ENCODE measurements at places on chromosomes 16 and 17.
A peak's percentile ranks its signal among the peaks of the same experiment; 100 is the strongest.

DNA sequence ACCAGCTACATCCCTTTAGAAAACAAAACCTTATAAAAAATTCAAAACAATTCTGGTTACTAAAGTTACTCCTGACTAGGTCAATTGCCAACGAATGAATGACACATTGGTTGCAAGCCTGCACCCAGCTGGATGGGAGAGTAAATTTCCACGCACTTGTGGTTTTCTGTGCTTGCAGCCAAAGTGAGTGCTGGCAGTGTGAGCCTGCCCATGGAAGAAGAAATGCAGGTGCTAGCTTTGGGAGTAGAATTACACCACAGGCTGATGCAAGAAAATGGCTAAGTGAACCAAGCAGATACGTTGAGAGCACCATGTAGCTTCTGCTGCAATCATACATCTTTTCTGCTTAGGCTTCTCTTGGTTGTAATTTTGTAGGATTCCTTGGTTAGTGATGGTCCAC is 74.6 kb downstream of the SYCE1L start:
- no peak for DNase-seq

DNA sequence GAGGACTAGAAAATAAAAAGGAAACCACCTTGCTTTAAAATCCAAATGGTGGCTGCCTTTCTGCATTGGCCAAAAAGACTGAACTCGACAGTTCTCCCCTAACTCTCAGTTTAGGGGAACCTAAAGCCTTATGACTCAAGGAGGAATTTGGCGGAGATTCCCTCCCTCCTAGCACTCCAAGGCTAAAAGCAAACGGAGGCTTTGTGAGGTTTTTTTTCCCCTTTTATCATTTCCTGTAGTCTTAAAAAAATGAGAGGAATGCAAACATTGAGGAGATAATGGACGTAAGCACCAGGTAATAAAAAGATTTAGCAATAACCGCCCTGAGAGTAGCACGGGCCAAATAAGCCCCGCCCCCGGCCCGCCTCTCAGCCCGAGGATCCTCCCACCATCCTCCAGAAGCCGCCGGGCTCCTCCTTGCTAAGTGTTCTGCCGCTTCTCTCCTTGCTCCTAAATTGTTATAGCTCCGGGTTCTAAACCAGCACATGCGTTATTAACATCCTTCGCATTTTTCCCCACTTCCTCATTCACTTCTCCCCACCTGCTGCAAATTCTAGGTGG is 5.8 kb upstream of the KIFC3 start:
- DNase-seq, result no peak

- no peak for DNase-seq
These were observed 21.3 kb upstream of the SLC35B1 start for GRCh38 chr17:49729069-49729468.

DNA sequence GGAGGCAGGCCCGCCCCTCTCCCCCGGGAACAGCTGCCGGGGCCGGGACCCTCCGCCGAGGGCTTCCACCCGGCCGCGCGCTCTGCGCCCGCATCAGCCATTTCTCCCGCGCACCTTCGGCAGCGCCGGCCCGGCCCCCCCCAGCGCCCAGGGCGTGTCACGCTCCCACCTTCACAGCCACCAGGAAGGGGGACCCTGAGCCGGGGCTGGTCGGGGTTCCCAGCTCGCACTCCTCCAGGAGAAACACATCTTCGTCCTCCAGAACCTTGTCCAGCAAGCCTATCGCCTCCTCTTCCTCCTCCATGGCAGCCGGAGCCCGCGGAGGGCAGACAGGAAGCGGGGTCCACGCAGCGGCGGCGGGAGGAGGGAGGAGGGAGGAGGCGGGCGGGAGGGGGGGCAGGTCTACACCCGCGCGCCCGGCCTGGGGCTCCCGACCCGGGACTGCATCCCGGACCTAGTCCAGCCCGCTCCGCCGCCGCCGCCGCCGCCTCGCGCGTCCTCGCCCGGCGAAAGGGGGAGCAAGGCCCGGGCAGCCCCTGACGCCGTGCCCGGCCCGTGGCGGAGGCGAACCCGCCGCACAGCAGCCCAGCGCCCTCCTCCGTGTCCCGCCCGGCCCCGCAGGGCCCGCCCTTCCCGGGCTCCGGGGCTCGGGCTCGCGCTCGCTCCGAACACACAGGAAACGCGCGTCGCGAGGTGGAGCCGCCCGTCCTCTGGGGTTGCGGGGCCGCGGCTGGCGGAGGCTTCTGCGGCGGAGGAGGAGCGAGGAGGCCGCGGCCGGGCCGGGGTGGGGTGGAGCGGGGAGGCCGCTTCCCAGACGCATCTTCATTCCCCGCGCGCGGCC is 70.8 kb downstream of the ABR start:
- DNase-seq, result peak; percentile 63

GRCh38 chr17:61406537-61406845 is 6.8 kb downstream of the TBX2 start:
- no peak for DNase-seq

DNA sequence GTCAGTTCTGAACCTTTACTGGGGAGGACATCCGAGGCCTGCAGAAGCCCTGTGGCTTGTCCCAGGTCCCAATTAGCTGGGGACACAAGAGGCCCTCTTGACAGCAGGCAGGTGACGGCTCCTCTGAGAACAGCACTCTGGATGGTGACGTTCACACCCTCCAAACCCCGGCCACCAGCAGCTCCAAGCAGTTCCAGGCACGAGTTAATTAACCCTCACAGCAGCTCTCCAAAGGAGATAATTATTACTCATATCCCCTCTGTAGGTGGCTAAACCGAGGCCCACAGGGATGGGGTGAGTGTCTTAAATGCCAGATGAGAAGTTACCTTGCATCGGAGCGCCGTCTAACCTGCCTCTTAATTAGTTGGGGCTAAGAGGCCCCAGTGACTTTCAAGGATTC is 168.9 kb upstream of the CIBAR2 start:
- DNase-seq, result no peak

DNA sequence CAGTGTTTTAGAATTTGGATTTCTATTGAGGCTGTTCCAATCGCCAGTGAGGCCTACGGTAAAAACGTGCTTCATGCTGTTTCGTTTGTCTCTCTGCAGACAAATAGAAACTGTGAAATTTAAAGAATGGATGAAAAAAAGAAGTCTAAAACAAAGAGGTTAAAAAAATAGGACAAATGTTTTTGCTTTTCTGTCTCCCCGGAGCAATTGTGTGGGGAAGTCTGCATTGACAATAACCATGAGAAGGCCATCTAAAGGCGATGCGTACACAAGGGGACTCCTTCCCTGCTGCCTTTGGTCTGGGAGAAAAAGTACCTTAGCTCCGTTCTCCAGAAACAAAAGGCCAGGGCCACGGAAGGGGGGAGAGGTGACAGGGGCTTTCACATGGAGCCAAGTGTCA is 4.6 kb upstream of the ZFHX3 start:
- DNase-seq, result no peak

GRCh38 chr16:16861546-16861945 is 482.6 kb downstream of the NPIPA7 start:
- peak; percentile 25 for DNase-seq

- no peak for DNase-seq
These were observed 79.1 kb downstream of the KSR1 start for GRCh38 chr17:27535178-27535928.

GRCh38 chr17:41163828-41164227 is 3.3 kb upstream of the KRTAP4-4 start:
- no peak for DNase-seq

- no peak for DNase-seq
These were observed 48.2 kb downstream of the IL21R start for GRCh38 chr16:27450196-27450549.

DNA sequence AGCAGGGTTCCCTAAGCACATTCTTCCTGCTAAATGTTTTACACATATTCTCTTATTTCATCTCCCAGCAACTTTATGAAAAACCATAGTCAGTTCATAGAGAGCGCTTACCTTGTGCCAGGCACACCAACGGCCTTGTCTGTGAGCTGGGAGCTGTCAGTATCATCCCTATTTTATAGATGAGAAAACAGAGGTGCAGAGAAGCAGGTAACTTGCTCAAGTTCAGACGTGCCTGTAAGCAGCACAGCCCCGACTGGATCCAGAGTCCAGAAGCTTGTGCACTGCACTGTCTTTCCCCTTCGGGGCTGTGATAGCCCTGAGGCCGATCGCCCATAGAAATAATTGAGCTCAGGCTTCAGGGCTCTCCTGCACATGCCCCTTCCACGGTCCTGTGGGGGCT is 6.2 kb downstream of the AQP8 start:
- DNase-seq, result no peak

DNA sequence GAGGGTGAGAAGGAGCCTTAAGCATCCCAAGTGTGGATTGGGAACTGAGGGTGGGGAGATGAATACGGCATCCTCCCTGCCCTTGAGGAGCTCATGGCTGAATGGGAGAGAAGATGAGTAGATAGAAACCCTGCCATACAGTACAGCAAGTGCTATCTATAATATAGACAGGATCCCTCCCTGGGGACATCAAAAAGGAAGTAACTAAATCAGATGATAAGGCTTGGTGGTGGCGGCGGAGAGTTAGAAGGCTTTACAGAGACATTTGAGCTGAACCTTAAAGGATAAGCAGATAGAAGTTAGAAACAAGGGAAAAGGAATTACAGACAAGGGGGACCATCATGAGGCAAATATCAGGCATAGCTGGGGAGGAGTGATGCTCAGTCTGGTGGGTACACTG is 67.5 kb upstream of the TMEM132E start:
- no peak for DNase-seq

DNA sequence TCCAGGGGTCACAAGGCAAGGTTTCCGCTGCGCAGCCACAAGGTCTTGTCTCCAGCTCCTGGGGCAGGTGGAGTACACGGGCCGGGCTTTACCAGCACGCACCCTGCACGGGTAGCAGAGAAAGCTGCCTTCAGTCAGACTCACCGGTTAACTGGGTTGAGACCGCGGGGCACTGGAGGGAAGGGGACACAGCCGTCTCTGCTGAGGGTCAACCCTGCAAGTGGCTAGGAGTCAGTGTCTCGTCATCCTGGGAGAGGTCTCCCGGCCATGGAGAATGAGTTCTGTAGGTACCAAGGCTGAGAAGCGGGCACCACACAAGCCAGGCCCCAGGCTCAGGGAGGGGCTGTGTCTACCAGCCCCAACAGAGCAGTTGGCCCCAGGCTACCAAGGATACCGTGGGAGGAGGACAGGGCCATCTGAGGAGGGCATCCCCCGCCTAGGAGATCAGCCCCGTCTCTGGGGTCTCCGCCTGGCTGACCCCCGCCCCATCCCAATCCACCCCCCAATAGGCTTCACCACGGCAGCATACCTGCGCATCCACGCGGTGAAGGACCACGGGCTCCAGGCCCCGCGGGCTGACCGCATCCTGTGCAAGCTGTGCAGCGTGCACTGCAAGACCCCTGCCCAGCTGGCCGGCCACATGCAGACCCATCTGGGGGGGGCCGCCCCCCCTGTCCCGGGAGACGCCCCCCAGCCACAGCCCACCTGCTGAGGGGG is 2.8 kb upstream of the PRRT2 start:
- DNase-seq, result no peak

- DNase-seq, result no peak
These were observed 947 bp downstream of the SLC7A6OS start for GRCh38 chr16:68309799-68310198.

- no peak for DNase-seq
These were observed 268.6 kb upstream of the FOXF1 start for GRCh38 chr16:86241681-86242080.

GRCh38 chr16:80150978-80151721 is 389.6 kb upstream of the DYNLRB2 start:
- no peak for DNase-seq

- no peak for DNase-seq
These were observed 333.1 kb upstream of the GOT2 start for GRCh38 chr16:59067205-59067604.

DNA sequence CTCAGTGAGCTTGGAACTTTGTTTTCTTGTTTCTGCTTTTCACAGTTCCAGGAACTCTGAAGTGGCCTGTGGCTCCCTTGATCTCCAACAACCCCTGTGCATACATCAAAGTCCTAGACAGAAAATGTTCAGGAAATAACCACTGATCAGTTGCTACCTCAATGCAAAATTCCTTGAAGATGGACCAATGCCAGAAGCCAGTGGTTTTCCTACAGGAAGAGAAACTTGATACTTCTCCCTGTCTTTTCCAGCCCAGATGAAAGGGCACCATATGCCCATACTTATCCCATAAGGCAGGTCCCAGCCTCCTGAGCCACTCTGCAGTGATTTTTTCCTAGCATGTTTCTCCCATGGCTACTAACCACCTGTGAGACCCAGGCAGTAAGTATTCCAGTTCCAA is 12.3 kb upstream of the CDRT4 start:
- no peak for DNase-seq

- no peak for DNase-seq
These were observed 153.5 kb upstream of the CDC42EP4 start for GRCh38 chr17:73465130-73465952.

DNA sequence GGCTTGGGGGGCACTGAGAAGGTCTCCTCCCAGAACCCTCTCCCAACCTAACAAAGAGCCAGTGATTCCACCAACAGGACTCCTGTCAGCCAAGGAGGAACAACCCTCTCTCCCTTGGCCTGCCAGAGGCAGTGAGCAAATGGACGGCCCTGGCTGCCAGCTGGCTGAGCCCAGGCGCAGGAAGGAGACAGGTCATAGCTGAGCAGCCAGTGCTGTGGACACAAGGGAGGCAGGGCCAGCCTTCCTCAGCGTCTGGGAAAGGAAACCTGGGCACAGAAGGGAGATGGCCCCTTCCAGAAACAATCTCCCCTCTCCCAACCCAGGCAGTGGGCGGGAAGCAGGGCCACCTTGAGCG is 2.1 kb downstream of the MPO start:
- DNase-seq, result no peak

GRCh38 chr17:39231591-39232551 is 6.1 kb upstream of the STAC2 start:
- DNase-seq, result peak; percentile 28

Measured in activated naive CD4-positive, alpha-beta T cell (primary cell).